Naive thymus-derived CD4-positive, alpha-beta T cell (primary cell): ENCODE measurements at places on chromosomes 5 and 9.

DNA sequence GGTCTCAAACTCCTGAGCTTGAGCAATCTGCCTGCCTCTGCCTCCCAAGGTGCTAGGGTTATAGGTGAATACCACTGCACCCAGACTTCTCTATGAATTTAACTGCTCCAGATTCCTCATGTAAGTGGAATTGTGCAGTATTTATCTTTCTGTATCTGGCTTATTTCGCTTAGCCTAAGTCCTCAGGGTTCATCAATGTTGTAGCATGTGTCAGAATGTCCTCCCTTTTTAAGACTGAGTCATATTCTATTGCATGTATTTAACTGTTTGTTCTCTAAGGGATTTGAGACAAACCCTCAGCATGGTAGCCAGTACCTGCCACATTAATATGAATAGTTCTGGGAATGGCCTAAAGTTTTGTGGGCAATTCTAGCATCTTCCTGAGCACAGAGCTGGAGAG lies 53.9 kb upstream of the TUT7 start:
- DNase-seq: no peak

DNA sequence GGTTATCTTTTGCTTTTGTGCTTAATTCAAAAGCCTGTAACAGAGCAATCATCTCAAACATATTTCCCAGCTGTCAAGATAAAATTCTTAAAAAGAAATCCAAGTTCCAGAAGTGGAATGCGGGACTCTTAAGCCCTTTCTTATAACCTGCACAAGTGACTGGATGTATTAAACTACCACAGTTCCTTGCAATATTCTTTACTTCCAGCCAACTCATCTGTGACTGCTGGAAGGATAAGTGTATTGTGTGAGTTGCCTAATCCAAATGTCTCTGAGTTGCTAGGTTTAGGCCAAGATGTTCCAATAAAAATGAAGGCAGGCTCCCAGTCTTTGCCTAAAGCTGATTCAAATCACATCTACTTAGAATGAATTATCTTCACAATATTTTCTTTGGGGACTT lies 159.2 kb upstream of the SLC24A2 start:
- DNase-seq: no peak

DNA sequence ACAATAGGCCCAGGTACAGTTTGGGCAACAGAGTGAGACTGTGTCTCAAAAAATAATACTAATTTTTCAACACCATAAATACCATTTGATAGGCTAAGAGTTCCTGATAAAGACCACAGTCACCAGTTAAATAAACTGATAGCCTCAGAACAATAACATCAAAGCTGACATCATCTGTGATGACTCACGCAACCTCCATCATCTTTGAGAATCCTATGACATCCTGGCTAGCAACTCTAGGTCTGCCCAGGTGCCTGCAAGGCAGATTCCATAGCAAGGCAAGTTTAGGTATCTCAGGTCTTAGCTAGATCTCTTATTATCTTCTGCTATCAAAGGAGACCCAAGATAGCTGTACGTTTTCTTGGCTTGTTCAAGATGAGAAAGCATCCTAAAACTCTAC lies 30.5 kb upstream of the UBAP2 start:
- no peak for DNase-seq

DNA sequence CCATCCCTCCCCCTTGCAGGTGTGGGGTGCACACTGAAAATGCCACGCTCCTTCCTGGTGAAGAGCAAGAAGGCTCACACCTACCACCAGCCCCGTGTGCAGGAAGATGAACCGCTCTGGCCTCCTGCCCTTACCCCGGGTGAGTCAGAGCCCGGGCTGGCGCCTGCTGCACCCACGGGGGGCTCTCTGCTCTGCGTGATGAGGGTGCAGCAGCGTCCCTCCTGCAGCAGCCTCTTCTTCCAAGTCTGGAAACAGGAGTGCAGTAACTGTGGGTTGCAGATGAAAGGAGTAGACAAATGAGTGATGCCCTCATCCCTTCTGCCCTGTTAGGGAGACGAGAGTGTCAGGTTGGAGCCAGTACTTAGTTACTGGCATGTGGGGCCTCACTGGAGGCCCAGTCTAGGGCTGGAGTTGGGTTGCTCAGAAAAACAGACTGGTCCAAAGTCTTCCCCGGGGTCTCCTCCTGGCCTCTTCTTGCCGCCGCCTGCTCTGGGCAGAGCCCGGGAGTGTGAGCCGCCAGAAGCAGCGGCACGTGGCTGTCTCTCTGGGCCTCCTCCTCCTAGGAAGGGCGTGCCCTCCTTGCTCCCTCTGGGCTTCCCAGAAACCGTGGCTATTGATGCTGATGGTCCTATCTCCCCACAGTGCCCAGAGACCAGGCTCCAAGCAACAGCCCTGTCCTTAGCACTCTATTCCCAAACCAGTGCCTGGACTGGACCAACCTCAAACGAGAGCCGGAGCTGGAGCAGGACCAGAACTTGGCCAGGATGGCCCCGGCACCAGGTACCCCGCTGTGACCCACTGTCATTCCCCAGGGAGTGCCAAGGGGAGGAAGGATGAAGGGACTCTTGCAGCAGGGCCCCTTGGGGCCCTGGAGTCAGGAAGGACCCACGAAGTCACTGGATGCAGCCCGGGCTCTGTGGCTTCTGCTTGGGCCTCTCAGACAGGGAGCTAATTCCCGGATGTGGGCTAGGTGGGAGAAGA lies 8.4 kb downstream of the GFI1B start:
- no peak for DNase-seq

GRCh38 chr5:119365847-119366539 lies 10.2 kb downstream of the TNFAIP8 start:
- no peak for DNase-seq
